Suppressor macrophage (primary cell): ENCODE measurements at places on chromosomes 6 and 20.

DNA sequence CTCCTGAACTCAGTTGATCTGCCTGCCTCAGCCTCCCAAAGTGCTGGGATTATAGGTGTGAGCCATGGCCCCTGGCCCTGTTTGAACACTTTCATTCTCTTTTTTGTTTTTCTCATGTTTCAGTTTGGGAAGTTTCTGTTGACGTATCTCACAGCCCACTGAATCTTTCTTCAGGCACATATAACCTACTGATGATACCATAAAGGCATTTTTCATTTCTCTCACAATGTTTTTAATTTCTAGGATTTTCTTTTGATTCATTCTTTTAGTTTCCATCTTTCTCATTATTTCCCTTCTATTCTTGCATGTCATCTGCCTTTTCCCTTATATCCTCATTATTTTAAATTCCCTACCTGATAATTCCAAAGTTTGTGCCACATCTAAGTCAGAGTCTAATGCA lies 58.5 kb upstream of the EZR start:
- DNase-seq, result no peak

DNA sequence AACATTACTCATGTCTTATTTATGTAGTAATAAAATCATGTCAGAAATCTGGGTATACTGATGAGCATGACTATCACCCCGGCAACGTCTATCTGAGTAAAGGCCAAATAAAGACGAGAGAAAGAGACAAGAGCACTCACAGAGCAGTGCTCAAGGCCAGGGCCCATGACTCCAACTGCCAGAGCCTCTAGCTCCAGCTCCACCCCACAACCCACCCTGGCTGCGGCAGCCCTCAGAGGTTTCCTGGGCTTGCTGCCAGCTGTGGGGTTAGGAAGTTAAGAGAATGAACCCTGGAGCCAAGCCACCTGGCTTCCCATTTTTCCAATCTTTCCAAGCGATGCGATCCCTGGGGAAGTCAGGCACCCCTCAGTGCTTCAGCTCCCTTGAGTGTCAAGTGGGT lies 92.0 kb upstream of the PAX1 start:
- DNase-seq, result no peak

GRCh38 chr6:16320533-16321340 lies 82.3 kb downstream of the GMPR start:
- DNase-seq, result peak; percentile 56

DNA sequence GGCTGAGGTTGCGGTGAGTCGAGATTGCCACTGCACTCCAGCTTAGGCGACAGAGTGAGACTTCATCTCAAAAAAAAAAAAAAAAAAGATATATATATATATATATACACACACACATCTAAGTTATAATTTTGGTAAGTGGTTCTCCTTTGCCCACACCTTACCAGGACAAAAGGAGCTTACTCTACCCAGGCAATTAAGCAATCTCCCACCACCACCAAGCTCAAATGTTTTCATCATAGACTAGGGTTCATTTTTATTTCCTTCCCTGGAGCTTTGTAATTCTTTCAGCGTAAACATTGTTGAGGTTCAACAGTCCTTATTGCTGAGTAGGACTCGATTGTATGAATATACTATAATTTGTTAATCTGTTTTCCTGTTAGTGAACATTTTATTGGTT lies 23.5 kb downstream of the AMD1 start:
- no peak for DNase-seq

- DNase-seq, result no peak
Observed at GRCh38 chr20:60669211-60669610, 582.9 kb upstream of the CDH4 start.

GRCh38 chr20:43975096-43975768 lies 60.6 kb downstream of the TOX2 start:
- no peak for DNase-seq

DNA sequence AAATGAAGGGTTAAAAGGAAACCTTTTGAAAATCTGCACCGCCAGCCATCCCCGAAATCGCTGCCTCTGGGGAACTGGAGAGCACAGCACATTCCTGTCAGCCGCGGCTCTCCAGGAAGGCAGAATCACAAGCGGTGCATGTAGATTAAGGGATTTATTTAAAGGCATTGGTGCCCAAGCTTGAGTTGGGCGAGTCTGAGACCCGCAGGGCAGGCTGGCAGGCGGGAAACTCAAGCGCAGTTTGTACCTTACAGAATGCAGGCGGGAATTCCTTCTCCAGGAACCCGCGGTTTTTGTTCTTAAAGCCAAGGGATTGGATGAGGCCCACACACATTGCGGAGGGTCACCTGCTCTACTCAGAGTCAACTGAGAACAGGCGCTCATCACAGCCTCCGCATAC lies 10.8 kb downstream of the GPR31 start:
- DNase-seq, result no peak

DNA sequence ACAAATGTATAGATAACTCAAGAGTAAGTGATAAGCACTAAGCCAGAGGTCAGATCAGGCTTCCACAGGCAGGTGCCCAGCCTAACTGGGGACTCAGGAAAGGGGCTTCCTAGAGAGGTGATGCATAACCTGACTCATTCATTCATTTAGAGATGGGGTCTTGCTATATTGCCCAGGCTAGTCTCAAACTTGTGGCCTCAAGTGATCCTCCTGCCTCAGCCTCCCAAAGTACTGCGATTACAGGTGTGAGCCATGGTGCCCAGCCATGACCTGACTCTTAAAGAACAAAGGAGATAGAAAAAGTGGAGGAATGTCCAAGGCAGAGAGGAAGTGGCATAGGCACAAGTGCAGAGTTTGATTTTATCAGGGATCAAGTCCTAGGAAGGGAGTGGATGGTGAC lies 41.9 kb downstream of the GJA10 start:
- no peak for DNase-seq

DNA sequence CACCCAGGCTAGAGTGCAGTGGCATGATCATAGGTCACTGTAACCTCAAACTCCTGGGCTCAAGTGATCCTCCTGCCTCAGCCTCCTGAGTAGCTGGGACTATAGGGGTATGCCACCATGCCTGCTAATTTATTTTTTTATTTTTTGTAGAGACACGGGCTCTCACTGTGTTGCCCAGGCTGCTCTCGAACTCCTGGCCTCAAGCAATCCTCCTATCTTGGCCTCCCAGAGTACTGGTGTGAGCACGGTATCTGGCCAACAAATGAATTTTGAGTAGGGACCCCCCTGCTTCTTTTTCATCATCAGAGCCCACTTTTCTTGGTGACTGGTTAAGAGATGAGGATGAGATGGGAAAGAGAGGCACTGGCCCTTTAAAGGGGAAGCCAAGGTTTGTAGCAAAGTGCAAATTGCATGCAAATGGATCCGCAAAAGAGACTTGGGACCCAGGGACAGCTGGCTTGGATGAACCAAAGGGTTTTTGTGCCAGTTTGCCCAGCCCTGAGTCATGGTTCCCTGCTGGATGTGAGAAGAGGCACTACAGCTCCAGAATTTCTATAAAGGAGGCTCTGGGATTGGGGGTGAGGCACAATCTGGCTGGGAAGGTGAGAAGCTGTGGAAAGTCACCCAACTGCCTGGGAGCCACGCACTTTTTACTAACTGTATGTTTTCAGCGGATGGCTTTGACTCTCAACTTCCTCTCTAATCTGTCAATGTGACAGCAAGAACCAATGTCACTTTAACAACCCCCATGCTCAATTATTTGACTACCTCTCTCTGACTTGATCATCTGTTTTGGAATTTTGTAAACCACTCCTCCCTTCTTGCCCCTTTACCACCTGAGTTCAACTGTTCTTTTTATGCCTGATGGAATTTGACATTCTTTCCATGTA lies 58.7 kb upstream of the RNF24 start:
- DNase-seq, result no peak

DNA sequence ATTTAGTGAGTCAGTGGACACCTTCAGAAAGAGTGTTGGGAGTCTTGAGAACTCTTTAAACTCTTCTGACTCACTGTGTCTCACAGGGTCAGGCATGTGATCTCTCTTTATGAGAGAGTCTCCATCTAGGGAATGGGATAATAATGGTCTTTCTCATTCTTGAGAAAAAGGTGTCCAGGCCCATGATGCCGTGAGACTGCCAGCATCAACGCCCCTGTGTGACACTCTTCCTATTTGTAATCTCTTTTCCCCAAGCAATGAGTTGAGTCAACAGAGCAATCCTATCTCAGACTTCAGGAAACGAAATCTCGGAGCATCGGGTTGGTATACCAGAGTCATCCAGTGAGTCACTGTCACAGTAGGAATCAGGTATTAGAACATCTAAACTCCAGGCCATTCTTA lies 82.3 kb upstream of the BMP2 start:
- DNase-seq, result no peak

- no peak for DNase-seq
Observed at GRCh38 chr20:49179368-49180277, 8.5 kb downstream of the STAU1 start.

DNA sequence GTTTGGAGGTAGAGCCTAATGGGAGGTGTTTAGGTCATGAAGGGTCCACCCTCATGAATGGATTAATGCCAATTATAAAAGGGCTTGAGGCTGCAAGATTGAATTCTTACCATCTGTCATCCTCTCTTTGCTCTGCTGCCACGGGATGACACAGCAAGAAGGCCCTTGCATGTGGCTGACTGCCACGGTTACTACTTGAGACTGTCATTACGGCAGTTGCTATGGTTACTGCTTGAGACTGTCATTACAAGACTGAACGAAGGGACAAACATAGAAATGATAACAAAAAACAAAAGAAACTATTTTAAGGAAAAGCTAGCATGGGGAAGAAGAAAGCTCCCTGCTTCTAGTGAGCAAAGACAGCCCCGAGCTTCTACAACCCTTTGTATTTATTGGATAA lies 715.0 kb downstream of the TFAP2A start:
- DNase-seq, result no peak

DNA sequence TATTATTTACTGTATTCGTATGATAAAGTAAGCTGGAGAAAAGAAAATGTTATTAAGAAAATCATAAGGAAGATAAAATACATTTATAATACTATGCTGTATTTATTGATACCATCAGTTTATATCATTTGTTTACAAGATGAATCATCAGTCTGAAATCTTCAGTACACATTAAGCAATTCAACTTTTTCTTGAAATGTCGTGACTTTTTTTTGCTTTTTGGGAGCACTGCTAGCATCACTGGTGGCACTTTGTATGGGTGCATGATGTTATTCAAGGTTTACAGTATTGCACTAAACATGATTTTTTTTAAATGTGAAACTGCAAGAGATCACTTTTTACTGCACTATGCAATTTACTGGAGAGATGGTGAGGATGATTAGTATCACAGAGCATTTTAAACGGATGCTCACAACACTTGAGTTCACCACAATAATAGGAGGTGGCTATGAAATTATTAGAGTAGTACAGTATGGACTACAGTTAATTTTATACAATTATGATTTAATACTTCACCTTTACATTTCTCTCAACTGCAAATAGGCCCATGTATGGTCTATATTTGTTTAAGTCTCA lies 85.9 kb downstream of the SNAP25 start:
- no peak for DNase-seq

DNA sequence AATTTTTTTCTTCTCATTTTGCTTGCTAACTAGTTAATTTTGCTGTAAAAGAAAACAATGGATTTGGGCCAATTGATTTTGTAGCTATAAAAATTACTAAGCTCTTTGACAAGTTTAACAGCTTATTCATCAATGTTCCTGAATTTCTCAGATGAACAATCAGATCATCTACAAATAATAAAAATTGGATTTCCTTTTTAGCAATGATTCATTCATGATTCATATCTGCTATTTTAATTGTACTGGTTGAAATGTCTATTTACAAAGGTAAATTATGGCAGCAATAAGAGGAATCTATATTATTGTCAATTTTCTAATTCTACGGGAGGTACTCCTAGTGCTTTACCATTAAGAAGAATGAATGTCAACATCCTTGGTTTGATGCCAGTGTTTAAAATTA lies 178.8 kb upstream of the BTBD3 start:
- DNase-seq, result no peak

DNA sequence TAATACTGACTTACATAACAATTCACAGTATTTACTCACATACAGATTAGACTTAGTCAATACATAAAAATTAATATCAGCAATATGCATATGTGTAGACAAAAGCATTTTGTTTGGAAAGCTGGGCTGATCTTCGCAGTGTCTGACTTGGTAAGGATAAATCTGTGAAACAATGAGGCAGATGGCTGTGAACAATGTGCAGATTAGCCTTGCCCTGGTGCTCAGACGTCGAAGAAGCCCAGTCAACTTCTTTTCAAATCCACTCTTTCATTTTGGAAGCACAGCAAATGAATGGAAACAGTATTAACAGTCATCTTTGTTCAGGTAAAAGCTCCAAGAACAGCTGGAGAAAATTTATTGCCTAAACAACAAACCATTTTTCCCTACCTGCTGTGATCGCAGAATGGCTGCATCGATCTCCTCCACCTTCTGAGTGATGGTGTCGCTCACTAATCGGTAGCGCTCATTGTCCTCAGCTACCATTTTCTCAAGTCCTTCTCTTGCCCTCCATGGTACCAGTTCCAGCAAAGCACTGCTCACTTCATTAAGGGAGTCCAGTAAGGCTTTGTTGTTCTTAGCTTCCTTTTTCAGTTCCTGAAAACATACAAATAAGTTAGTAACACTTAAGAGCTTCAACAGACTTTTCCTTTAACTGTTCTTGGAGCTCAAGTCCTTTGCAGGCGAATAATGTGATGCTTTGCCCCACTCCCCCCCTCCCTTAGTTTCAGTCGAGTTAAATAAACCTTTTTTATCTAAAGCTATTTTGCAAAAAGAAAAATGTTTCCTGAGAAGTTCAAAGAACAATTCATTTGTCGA lies 116.5 kb downstream of the DST start:
- DNase-seq, result no peak

GRCh38 chr6:5718231-5718947 lies 288.3 kb downstream of the NRN1 start:
- peak; percentile 73 for DNase-seq

- DNase-seq, result no peak
Observed at GRCh38 chr6:136249336-136249735, 775 bp downstream of the MTFR2 start.

- DNase-seq, result no peak
Observed at GRCh38 chr6:54587277-54587676, 259.3 kb upstream of the FAM83B start.

GRCh38 chr20:60812561-60812960 lies 439.5 kb upstream of the CDH4 start:
- DNase-seq, result no peak

- no peak for DNase-seq
Observed at GRCh38 chr6:121522265-121522664, 86.8 kb downstream of the GJA1 start.

DNA sequence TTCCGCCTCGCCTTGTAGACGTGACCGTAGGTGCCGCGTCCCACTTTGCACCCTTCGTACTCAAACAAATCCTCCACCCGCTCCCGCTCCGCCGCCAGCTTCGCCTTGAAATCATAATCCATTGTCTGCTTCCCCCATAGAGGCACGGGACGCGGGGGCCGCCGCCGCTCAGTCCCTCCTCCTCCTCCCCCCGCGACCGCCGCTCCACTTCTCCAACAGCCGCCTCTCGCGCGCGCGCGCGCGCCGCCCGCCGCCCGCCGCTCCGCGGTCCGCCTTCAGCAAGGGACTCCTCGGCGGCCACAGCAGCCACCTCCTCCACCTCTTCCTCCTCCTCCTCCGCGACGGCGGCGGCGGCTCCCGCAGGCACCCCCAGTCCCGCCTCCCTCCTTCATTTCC lies 256 bp downstream of the CDK19 start:
- DNase-seq, result no peak

- peak; percentile 90 for DNase-seq
Observed at GRCh38 chr6:13486679-13487121, 700 bp downstream of the GFOD1 start.
